ENCODE measurements at places on chromosomes 16 and 17.

GRCh38 chr17:17445296-17445924 is 31.4 kb upstream of the MED9 start:
- no peak for DNase-seq

GRCh38 chr16:81005610-81006161 is 999 bp downstream of the CMC2 start:
- no peak for DNase-seq

DNA sequence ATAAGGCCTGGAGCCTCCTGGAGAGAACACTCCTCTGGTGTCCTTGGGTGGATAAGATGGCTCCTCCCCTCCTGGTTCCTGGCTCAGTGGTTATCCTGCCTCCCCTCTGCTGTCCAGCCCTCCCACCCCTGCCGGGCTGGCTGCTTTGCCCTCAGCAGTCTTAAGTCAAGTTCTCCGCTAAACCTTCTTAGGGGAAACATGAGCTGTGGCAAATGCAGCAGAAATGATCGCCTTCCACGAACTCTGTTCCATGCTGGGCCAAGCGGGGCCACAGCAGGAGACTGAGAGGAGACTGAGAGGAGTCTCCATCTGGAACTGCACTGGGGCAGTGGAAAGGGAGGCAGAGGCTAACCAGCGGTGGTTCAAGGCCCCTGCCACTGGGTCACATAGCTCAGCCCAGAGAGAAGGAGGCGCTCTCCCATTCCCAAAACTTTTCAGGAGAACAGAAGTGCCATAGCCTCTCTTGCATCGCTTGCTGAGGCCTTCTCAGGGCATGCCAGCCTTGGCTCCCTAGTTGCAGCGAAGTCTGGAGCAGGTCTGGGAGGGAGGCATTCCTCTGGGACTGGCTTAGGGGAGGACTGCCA is 26.9 kb downstream of the TNS4 start:
- no peak for DNase-seq

GRCh38 chr16:87570938-87571867 is 31.1 kb upstream of the JPH3 start:
- DNase-seq: peak; percentile 50

GRCh38 chr16:53091466-53092211 is 36.8 kb downstream of the CHD9 start:
- peak; percentile 29 for DNase-seq

Data from stimulated activated CD8-positive, alpha-beta memory T cell treated with anti-CD3 and anti-CD28 coated beads, Interleukin-4, amount 100 ng/mL, for 48 hours (primary cell).